ENCODE measurements at places on chromosomes 2 and 18.
A peak's percentile ranks its signal among the peaks of the same experiment; 100 is the strongest.

GRCh38 chr2:118554616-118555015 lies 292.8 kb downstream of the EN1 start:
- no peak for DNase-seq

GRCh38 chr18:15005313-15006130 lies 257.6 kb downstream of the ANKRD30B start:
- no peak for DNase-seq

DNA sequence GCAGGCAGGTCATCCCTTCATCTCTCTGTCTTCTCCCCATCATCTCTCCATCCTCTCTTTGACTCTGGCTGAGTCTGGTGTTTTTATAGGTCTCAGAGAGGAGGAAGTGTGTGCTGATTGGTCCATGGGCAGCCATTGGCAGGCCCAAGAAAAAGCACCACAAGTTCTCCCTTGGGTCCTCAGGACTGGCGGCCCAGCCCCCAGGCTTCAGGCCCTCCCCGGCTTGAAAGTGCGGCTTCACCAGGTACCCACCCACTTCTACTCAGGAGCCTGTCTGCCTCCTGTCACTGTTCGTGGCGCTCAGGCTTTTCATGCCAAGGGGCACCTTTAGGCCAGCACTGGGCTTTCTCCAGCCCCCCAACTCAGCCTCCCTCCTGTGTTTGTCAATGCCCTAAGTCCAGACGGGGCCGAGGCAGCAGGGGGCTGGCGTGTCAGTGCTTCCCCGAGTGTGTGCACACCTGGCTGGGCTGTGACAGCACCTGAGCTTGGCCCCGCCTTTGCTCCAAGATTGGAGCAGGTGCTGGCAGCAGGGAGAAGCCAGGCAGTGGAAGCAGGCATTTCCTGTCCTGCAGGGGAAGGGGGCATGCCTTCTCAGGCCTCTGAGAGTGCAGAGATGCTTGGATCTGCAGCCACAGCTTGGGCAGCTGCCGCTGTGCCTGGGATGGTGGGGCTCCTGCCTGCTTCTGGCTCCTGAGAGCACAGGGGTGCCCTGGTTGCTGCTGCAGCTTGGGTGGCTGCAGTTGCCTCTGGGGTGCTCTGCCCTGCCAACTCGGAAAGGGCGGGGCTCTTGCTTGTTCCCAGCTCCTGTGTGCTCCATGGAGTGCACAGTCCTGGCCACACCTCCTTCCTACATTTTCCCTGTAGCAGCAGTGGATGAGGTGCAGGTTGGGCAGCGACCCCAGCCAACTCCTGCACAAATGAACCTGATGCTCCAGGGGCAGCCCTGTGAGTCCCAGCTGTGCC lies 34.1 kb downstream of the FBXO48 start:
- no peak for DNase-seq

- DNase-seq, result no peak
Observed at GRCh38 chr2:207813221-207813916, 43.7 kb upstream of the FZD5 start.

GRCh38 chr2:226011716-226012450 lies 612.4 kb downstream of the NYAP2 start:
- DNase-seq, result no peak

- no peak for DNase-seq
Observed at GRCh38 chr2:96502891-96503636, 2.1 kb downstream of the NEURL3 start.

DNA sequence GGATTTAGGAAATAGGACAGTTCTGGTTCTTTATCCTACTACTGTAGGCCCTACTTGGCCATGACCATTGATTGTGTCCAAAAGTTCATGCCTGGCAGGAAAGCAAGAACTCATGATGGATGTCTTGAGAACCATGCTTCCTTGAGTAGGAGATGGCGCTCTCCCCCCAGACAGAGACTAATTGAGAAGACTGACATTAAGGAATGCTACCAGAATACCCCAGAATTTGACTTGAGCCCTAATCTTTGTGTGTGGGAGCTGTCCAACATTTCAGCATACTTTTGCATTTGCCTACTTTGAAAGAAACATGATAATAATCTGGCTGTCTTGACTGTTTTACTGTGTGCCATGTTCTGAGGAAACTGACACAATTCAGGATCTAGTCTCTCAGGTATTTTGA lies 23.3 kb downstream of the MAPRE3 start:
- no peak for DNase-seq

GRCh38 chr2:10434886-10435819 lies 13.0 kb downstream of the ODC1 start:
- peak; percentile 32 for DNase-seq

- no peak for DNase-seq
Observed at GRCh38 chr2:172944022-172944793, 131.4 kb upstream of the MAP3K20 start.

- no peak for DNase-seq
Observed at GRCh38 chr2:62415019-62415431, 91.0 kb downstream of the TMEM17 start.

DNA sequence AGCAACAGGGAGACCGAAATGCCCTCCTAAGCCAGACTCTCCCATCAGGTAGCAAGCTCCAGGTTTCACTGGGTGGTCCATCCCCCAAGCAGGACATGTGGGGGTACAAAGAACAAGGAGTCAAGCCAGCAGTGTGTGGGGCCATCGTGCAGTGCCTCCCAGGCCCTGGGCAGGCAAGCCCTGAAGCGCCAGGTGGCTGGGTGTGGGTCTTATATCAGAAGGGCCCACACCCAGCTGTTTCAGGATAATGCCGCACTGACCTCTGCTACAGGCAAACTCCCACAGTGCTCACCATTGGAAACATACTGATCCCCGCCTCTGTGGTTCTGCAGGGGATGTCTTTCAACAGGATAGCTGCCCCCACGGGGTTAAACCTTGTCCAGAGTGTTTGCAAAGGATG lies 174.2 kb upstream of the SMAD2 start:
- DNase-seq, result no peak

- no peak for DNase-seq
Observed at GRCh38 chr2:2158915-2159314, 172.2 kb downstream of the MYT1L start.

DNA sequence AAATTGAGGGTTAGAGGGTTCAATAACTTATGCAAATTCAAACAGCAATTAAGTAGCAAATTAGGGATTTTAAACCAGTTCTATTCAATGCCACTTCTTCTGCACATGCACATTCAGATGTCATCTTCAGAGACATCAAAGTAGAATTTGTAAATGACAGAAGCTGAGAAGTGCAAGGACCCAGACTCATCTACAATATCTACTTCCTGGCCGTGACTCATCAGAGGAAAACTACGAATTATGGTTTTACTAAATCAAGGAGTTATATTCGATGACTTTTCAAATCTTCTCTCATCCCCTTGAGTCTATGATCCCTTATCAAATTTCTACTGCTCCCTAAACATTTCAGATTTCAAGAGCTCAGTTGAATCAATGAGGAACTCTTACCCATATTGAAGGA lies 20.0 kb upstream of the STAT4 start:
- no peak for DNase-seq

DNA sequence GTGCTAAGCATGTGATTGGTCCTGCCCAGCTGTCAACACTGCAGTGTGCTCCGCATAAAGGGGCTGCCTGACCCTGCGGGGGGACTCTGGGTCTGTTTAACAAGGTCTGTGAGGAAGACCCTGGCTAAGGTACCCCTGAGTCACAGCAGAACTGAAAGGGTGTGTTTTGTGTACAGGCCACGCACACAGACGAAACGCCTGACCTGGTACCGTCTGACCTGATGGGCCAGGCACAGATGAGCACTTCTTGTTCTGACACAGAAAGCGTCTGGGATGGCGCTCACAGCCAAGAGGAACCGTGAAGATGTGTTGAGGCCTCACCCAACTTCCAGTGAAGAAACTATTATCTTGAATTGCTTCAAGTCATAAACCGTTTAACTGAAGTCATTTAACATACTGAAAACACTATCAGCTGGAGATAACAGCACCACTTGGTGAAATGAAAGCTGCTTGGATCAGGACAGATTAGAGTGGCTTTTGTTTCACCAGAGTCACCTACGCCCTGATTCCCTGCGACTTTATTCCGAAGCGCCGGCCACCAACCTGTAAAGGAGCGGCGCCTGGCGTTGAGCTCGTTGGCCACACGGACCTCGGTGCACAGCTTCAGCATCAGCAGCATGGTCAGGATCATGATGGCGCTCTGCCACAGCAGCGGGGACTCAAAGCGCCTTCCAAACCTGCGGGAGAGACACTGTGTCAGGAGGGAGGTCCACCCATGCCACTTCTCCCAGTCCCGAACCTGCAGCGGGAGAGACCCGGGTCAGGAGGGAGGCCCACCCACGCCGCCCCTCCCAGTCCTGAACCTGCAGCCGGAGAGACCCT lies 8.5 kb downstream of the SLC66A2 start:
- DNase-seq, result no peak

- DNase-seq, result no peak
Observed at GRCh38 chr18:76592096-76592495, 97.1 kb upstream of the ZNF516 start.

- no peak for DNase-seq
Observed at GRCh38 chr18:24785019-24785418, 324.6 kb downstream of the HRH4 start.

DNA sequence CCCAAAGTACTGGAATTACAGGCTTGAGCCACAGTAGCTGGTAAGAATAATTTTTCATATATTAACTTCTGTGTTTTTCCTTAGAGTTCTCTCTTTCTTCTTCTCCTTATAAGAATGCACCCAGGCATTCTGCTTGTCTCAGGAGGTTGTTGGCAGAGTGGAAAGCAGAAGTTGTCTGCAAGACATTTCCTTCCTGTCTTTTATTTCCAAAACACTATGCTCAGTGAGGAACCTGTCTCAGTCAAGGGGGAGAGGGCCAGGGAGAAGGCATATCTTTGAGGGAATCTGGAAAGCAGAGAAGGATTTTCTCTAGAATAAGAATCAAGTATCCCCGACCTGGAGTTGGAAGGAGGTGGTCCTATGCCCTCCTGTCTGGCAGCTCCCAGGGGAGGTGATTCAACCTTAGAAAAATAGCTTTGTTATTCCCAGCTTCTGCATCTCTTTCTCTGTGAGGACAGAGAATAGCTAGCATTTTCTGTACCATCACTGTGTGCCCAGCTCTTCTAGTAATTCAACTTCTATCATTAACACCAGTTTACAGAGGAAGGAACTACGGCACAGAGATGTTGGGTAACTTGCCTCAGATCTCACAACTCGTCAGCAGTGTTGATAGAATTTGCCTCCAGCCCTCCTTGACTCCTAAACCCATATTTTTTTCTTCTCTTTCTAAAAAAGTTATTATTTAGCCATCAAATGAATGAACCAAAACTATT lies 3.8 kb upstream of the LPIN2 start:
- no peak for DNase-seq

DNA sequence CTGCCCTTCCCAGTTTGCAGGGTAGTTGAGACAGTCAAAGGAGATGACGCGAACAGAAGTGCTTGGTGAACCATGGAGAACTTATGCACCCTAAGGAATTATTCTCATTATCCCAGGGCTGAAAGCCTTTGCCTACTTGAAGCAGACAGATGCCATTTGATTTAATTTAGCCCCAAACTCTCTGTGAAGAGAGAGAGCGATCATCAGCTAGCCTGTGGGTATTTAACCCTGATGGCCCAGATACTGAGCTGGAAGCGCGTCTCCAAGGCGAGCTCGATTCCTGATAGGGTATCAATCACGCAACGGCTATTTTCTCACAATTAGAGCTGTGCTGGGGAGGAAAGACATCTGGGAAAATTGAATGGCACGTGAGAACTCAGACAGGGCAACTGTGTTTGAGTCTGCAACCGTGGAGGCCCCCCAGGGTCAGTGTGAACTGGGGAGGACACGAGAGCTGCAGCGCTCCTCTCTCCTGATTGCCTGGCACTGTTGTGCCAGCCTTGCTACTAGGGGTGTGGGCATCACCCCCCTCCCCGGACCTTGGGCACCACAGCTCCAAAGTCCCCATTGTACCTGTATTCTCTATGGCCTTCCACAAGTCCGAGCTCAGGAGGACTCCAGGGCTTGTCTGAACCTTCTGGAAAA lies 73.2 kb downstream of the CAPN13 start:
- no peak for DNase-seq

- no peak for DNase-seq
Observed at GRCh38 chr2:20596193-20596972, 54.5 kb downstream of the HS1BP3 start.

- DNase-seq, result no peak
Observed at GRCh38 chr2:48946449-48947048, 191.0 kb upstream of the LHCGR start.

- no peak for DNase-seq
Observed at GRCh38 chr2:164792316-164793170, 49.1 kb downstream of the COBLL1 start.

- DNase-seq, result no peak
Observed at GRCh38 chr2:236790963-236791362, 221.3 kb downstream of the ACKR3 start.

DNA sequence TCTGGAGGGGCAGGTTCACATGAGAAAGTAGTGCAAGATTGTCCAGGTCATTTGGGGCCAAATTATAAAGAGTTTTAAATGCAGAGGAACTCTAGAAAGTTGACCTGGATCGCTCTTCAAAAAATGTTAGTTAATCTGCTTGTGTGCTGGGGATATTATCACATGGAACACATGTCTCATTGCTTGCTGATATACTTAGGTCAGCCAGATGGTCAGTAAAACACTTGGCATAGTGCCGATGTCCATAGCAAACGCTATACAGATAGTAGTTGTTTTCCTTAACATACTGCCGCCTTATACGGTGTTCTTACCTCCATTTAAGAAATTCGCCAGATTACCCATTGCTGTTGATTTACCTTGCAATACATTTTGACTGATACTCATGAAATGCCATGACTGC lies 103.4 kb upstream of the CWC22 start:
- no peak for DNase-seq

DNA sequence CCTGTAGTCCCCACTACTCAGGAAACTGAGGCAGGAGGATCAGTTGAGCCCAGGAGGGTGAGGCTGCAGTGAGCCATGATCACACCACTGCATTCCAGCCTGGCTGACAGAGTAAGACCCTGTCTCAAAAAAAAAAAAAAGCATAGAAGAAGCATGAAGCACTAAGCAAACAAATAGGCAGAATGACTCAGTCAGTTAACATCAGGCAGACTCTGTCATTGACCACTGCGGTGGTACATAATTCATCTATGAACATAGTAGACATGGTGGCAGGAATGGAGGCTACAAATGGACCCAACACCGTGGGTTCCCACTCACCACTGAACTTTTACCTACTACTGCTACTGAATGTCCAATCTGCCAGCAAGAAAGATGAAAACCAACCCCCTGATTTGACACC lies 7.6 kb upstream of the ASXL2 start:
- DNase-seq, result no peak

DNA sequence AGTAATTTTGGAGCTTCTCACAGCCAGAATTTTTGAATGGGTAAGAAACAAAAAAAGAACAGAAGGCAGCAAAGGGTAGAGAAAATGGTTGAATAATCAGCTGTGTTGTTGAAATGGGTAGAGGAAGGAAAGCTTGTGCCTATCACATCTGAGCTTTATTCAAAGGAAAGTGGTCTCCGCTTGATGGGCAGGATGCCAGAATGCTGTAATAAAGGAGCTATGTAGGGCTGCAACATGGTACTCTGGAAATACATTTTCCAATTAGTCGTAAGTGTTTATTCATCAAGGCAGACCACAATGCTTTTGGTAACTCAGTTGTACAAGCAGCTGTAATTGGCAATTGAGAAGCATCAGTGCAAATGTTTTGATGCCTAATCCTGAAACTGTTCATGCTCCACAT lies 196.9 kb downstream of the ICOS start:
- DNase-seq, result no peak
